ENCODE measurements at places on chromosomes 3 and 15.

- DNase-seq: no peak
Measured at GRCh38 chr3:23875113-23875725, 41.6 kb downstream of the NKIRAS1 start.

DNA sequence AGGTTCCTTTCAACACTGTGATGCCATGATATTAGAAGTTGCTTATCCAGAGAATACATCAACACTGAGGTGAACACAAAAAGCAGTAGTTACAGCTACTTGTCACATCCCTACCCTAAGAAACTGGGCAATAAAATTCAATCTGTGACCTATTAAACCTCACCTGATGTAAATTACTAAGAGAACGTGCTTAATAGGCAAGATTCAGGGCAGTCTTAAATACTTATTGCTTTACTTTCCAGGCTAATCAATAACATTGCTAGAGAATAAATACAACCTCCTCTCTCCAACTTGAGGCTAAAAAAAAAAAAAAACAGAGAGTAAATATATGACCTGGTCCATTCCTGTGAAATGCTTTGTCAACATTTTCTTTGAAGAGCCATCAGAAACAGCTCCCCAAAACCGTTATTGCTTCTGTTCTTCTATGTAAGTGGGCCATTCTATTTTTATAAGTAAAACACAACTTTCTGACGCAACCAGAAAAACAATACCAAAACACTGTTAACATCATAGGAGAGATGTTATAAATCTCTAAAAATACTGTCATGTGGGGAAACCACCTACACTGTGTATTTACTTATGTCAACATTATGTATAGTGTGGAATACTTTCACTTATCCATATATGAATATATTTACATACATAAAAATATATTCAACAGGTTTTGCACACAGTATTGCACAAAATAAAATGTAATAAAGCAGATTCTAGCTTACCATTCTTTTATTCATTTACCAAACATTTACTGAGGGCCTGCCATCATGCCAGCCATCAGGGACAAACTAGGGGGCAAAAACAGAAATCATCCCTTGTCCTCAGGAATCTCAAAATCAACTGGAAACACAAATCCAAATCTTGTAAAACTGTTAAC, 2.7 kb downstream of the NKIRAS1 start:
- no peak for DNase-seq

- no peak for DNase-seq
Measured at GRCh38 chr3:58711871-58712270, 45.3 kb upstream of the FAM3D start.

GRCh38 chr3:153513236-153513635, 351.2 kb downstream of the RAP2B start:
- DNase-seq: peak; percentile 9

- no peak for DNase-seq
Measured at GRCh38 chr3:94293793-94294195, 230.9 kb downstream of the NSUN3 start.

GRCh38 chr3:113773381-113773780, 26.5 kb downstream of the ATP6V1A start:
- peak; percentile 16 for DNase-seq

GRCh38 chr3:69252631-69253030, 130.2 kb upstream of the LMOD3 start:
- DNase-seq: no peak

GRCh38 chr3:184952671-184953070, 140.7 kb downstream of the VPS8 start:
- DNase-seq: no peak

GRCh38 chr3:42477696-42478095, 24.7 kb upstream of the VIPR1 start:
- DNase-seq: no peak

DNA sequence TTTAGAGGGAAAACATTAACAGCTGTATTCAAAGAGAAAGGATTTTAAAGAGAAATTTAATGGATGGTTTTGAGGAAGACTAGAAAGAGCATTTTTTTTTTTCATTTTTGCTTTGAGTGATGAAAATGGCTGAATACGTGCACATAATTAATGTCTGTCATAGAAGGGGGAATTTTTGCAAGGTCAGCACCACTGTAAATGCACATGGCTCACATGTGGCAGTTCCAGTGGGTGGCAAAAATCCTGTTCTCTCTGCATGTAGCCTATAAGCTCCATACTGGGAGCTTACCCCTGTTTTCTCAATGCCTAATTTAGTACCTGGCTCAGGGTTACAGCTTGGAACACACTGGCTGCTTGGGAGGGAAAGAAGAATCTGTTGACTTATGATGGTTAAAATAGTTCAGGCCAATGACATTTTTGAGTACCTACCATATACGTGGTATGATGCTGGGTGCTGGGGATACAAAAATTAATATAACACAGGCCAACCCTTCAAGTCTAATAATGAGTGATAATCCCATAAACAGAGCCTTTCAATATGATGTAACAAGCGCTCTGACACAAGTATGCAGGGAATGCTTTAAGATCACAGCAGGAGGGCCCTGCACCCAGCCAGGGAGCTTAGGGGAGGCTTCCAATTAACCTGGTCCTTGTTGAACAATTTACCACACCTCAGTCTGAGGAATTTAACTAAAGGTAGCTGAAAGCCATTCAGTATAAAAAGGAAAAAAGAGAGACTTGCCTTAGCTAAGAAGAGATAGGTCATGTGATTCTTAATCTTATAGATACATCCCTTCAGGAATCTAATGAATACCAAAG, 33.0 kb downstream of the HSPBAP1 start:
- no peak for DNase-seq

DNA sequence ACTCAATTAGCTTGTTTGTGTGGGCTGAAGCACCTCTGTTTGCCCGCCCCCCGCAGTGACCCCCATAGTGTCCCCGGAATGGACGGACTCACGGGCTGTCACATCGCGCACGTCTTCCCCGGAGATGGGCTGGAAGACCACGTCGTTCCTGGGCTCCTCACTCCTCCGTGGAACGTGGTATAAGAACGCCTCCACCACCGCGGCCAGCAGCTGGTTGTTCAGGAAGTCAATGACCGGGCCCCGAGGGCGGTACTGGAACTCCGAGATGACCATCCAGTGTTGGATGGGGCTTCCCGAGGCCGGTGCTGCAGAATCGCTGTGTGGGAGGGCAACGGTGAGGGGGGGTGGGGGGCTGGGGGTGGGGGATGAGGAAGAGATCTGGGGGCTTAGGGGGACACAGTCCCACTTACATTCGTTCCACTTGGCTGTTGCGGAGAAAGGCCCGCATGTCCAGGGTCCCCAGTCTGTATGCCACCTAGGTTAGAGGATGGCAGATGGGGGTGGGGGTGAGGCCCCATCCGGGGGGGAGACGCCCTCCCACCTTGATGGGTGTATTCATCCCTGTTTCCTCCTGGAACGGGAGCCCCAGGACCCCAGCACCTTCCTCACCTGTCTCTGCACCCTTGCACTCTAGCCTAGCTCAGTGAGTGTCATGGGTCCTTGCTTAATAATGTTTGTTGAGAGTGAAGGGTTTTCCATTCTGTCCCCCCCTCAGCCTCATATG, 30.2 kb downstream of the MUC20 start:
- no peak for DNase-seq

DNA sequence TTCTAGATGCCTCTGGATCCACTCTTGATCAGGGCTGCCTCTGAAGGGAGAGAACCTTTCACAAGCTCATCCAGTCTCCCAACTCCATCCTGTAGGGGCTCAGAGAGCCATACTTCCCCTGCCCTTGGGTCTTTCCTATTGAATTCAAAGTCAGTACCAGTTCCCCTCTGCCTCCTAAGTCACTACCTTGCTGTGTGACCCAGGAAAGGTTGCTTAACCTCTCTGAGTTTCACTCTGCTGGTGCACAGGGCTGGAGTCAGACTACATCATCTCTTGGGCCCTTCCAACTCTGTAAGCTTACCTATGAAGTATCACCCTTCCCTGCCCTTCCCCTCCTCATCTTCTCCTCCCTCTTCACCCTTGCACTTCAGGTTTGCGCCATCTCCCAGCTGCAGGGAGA, 117.9 kb downstream of the MEGF11 start:
- no peak for DNase-seq

DNA sequence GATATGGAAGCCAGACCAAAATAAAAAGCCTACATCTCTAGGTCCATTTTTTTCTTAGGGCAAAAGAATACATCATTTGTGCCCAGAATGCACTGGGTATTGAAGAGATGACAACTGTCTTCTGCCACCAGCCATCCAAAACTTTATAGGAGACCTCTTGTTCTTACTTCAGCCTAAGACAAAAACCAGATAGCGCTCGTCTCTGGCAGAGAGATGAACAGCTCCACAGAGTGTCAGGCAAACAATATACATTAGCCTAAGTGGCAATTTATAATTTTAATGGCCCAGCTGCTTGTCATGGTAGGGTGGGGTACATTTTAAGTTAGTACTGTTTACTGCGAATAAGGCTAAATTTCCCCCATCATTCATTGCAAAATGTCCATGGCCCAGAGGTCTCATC, 38.9 kb upstream of the PIAS1 start:
- DNase-seq: no peak

DNA sequence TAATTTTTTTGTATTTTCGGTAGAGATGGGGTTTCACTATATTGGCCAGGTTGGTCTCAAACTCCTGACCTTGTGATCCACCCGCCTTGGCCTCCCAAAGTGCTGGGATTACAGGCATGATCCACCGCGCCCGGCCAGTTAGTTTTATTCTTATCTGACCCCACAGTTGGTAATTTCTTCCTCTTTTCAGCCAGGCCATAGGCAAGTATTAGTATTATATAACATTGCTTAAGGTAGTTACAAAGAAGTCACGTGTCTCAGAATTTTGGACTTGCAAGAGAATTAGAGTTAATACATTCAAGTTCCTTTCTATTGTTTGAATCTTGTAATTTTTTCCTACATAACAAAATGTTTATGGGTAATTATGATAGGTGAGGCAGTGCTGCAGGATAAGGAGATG, 334.8 kb downstream of the LPP start:
- no peak for DNase-seq

GRCh38 chr3:179970746-179971145, 66.0 kb downstream of the PEX5L start:
- no peak for DNase-seq

DNA sequence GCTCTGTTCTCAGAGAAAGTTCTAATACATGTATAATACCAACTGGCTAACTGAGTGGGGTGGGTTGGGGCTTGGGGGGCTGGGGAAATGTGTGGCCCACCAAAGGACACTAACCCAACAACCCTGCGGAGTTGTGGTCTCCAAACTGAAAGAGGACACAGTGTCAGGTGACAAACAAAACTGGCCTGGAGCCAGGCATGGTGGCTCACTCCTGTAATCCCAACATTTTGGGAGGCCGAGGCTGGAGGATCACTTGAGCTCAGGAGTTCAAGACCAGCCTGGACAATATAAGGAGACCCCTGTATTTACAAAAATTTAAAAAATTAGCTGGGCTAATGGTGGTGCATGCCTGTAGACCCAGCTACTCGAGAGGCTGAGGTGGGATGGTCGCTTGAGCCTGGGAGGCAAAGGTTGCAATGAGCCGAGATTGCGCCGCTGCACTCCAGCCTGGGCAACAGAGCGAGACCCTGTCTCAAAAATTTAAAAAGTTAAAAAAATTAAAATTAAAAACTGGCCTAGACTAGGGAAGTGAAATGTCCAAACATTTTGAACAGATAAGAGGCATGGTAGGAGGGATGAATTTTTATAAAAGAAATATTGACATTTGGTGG, 31.7 kb upstream of the SRP14 start:
- DNase-seq: no peak

DNA sequence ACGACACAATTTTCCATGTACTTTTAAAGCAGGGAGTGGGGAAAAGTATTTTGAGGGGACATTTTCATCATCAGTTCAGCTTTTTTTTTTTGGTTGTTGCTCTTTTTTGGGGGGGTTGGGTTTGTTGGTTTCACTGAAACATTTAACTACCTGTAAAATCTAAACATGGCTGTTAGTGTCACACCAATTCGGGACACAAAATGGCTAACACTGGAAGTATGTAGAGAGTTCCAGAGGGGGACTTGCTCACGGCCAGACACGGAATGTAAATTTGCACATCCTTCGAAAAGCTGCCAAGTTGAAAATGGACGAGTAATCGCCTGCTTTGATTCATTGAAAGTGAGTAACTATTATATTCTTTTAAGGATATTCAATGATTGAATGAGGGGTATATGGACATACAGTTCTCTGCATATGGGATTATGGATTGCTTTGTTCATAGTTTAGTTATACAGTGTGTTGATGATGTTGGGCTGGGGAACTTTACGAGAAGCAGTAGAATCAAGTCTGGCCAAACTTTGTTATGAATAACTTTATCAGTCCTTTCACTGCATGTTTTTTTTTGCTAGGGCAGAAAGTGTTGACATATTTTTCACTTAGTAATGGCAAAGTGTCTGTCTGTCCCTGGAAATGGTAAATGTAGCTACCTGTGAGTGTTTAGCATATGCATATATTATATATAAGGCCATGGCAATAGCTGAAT, 31.5 kb downstream of the MBNL1 start:
- DNase-seq: no peak

DNA sequence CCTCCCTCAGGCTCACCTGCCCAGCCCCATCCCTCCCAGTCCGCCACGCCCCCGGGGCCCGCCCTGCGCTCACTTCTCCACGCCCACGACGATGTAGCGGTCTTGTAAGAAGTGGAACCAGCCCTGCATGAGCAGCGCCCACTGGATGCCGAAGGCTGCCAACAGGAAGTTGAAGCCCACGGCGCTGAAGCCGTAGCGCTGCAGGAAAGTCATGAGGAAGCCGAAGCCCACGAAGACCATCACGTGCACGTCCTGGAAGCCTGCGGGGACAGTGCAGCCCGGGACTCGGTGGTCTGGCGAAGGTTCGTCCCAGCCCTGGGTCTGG, 9.7 kb downstream of the RHCG start:
- DNase-seq: no peak

DNA sequence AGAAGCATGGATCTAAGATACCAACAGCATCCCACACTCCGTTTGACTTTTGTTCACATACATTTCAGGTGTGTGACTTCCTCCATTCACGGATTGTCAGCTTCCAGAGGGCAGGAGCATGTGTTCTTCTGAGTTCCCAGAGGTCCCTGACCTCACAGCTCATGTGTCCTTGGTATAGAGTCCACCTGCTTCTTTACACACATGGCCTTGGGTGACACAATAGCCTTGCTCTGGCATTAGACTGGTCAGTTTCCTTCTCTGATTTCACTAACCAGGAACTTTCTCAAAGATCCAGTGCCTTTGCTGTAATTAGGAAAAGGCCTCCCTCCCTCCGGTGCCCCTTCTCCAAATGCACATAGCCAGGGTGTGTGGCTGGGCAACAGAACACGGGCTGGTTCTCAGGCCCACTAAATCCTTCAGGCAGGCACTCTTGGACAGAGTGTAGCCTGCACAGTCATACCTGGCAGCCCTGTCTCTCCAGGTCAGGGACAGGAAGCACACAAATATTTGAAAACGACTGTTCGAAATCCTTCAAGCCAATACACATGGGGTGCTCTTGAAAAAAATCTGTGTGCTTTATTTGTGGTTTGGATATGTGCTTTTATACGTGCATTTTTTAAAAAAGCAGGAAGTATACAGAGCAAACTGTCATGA, 81.1 kb downstream of the TRIM42 start:
- DNase-seq: no peak

Data from H4 (cell line).